ENCODE measurements at places on chromosomes 5 and 9. TPM values are rescaled to one million over a fixed set of nuclear protein-coding genes. Genes with fewer than 3 reads are reported as not detected.

PCDHB6 gene
- total RNA-seq, result 2.9 TPM

C1QTNF2 gene
- 3.0 TPM for total RNA-seq

GRCh38 chr9:128001779-128002298, 21.1 kb upstream of the EEIG1 start:
- DNase-seq, result peak; percentile 91

ELOVL7 gene
- 8.3 TPM for total RNA-seq

Data from Daoy (cell line).